ENCODE measurements at places on chromosomes 16 and 17. TPM values are rescaled to one million over a fixed set of nuclear protein-coding genes. Genes with fewer than 3 reads are reported as not detected.

DNA sequence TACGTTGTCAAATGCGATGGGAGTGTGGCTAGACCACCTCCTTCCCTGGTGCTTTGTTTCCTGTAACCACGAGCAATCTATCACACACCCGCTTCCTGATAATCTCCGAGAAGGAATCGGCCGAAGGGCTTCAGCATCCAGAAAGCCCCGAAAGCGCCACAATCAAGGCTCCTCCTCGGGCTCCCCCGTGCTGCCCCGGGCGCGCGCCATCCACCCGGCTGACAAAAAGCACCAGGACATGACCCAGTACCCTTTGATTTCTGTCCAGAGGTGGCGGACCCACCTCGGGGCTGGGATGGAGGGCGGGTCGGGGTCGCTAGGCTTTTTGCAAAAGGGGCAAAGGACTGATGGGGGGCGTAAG, 743 bp upstream of the ARMC7 start:
- DNase-seq: no peak

Gene TMEM220
- not detected for total RNA-seq

Gene SLFN14
- not detected for total RNA-seq

DNA sequence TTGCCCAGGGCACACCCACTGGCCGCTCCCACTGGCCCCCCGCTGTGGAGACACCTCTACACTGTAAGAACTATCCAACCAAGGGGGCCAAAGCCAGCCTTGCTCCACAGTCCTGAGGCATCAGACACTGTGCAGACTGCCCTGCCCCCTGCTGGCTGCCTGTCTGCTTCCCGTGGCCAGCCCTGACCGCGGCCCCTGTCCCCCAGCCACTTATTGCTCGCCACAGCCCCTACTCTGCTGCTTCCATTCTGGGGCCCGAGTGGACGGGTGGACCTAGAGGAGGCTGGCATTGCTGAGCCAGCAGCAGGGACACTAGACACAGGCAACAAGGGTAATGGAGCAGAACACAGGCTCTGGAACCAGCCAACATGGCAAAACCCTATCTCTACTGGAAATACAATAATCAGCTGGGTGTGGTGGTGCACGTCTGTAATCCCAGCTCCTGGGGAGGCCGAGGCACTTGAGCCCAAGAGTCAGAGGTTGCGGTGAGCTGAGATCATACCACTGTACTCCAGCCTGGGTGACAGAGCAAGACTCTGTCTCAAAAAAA, 19.7 kb upstream of the LRRC37A3 start:
- peak; percentile 39 for DNase-seq

Gene CES3
- 0.68 TPM for total RNA-seq

DNA sequence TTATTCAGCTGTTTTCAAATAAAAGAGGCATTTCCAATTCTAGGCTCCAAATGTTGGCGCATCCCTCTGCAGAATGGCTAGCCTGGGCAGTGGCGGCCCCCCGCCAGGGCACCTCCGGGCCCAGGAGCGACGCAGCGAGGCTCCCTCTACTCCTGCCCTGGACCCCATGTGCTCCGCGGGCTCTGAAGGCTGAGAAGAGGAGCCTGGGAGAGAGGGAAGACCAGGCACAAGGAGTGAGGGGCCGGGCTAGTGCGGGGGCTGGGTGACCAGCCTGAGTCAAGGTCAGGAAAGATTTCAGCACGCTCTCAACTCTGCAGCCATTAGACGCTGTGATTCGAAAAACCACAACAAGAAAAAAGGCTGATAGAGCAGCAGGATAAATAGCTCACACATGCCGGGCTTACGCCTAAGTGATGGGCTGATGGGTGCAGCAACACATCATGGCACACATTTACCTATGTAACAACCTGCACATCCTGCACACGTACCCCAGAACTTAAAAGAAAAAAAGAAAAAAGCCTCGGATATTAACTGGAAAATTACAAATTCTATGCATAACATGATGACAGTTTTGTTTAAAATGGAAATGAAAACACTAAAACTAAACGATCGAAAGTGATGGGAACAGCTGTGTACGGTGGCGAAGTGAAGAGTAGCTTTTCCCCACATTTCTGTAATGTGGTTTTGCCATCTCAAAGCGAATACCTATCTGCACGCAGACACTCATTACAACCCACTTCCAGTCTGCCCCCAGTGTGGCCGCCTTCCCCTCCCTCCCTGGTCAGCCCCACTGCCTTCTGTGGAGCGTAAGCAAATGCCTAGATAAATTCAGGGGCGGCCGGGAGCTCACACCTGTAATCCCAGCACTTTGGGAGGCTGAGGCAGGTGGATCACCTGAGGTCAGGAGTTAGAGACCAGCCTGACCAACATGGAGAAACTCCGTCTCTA, 44.4 kb downstream of the MAP1LC3B start:
- DNase-seq: no peak

GRCh38 chr16:68948230-68948910, 105.0 kb downstream of the TANGO6 start:
- no peak for DNase-seq

GRCh38 chr16:25253322-25253721, 4.3 kb downstream of the ZKSCAN2 start:
- DNase-seq: no peak

Gene KIFC3
- 27.4 TPM for total RNA-seq

GRCh38 chr17:31388770-31389656, 2.5 kb upstream of the RAB11FIP4 start:
- DNase-seq: no peak

DNA sequence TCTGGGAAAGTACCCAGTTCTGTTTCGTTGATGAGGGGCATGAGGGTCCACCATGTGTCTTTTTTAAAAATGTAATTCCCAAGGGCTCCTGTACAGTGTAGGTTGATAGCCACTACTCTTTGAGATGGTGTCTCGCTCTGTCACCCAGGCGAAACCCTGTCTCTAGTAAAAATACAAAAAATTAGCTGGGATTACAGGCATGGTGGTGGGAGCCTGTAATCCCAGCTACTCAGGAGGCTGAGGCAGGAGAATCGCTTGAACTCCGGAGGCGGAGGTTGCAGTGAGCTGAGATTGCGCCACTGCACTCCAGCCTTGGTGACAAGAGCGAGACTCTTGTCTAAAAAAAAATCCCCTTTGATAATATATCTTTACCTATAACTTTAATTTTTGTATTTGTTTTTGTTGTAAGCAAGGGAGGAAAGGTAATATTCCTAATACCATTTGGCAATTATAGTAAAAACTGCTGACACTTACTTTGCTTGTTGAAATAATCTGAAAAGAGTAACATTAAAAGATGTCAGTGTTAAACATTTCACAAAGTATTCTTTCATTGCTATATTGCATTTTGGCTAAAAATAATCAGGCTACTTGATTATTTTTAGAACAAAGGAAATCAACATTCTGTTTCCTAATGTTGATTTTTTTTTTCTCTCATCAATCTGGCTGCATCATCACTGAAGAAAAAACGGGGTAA, 11.8 kb downstream of the KPNA2 start:
- no peak for DNase-seq

- DNase-seq: no peak
These were observed 121.6 kb downstream of the ZNF423 start for GRCh38 chr16:49734331-49734730.

Gene CDR2L
- 5.8 TPM for total RNA-seq

Gene PPY
- total RNA-seq: not detected

DNA sequence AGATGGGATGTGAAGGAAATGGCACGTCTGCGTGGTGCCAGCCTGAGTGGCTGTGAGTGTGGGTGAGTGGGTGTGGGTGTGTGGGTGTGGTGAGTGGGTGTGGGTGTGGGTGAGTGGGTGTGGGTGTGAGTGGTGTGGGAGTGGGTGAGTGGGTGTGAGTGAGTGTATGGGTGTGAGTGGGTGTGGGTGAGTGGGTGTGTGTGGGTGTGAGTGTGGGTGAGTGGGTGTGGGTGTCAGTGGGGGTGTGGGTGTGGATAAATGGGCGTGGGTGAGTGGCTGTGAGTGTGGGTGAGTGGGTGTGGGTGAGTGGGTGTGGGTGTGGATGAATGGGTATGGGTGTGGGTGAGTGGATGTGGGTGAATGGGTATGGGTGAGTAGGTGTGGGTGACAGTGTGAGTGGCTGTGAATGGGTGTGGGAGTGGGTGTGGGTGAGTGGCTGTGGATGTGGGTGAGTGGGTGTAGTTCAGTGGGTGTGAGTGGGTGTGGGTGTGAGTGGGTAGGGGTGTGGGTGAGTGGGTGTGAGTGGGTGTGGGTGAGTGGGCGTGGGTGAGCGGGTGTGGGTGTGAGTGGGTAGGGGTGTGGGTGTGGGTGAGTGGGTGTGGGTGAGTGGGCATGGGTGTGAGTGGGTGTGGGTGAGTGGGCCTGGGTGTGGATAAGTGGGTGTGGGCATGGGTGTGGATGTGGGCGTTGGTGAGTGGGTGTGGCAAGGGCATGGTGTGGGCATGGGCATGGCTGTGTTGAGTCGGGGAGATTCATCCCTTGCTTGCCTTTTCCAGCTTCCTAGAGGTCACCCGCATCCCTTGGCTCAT, 80.8 kb downstream of the ZDHHC7 start:
- no peak for DNase-seq
